Myocyte (in vitro differentiated cells): ENCODE measurements at places on chromosomes 6 and 20. TPM values are rescaled to one million over a fixed set of nuclear protein-coding genes. Genes with fewer than 3 reads are reported as not detected.

DNA sequence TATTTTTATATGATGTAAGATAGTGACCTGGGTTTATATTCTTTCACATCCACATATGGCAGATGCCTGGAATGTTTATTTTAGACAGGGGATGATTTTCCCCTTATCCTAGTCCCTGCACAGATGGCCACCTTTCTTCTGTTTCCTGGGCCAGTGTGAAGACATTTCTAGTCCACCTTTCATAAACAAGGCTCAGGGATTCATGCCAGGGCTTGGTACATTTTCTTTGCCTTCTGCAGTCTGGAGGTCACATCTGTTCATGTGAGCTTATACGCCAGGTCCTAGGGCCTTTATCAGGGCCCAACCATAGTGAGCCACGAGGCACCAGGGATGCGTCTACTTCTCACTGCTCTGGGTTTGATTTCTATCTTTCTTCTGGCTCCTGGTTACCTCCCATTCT lies 38.0 kb upstream of the ERVFRD-1 start:
- no peak for DNase-seq

GRCh38 chr6:149331043-149331807 lies 13.7 kb downstream of the TAB2 start:
- DNase-seq = no peak

GRCh38 chr6:110542311-110543024 lies 66.1 kb upstream of the SLC22A16 start:
- no peak for DNase-seq

GRCh38 chr6:141482796-141483597 lies 649.7 kb upstream of the GJE1 start:
- DNase-seq = peak; percentile 45

The MRS2 gene
- 27.9 and 28.1 TPM in 2 replicates for total RNA-seq
